Mesothelial cell of epicardium (in vitro differentiated cells): ENCODE measurements at places on chromosomes 6 and 20. TPM values are rescaled to one million over a fixed set of nuclear protein-coding genes. Genes with fewer than 3 reads are reported as not detected.
A peak's percentile ranks its signal among the peaks of the same experiment; 100 is the strongest.

DNA sequence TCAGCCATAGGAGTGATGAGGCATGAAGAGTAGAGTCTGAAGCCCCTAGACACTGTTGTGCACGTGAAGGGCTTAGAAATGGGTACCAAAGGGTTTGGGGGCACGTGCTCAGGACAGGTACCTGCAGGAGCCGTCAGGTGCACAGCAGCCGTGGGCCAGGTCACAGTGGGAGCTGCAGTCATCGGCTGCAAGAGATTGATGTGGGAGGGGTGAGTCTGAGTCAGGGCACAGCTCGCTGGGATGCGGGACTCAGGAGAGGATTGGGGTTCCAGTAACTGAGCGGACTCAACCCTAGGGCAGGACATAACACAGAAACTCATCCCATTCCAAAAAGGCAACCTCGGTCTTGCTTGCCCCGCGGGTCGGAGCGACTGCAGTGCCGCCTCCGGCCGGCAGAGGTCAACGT is 1.1 kb downstream of the DLK2 start:
- peaks cover 16% of the 10 kb centered on the region for H3K4me1 ChIP-seq
- H3K27ac ChIP-seq = no peak overlapping the region
- peaks cover 33% of the 10 kb centered on the region for H3K27me3 ChIP-seq
- peak overlapping the region; percentile 70 for H3K4me3 ChIP-seq
- DNase-seq = peak; percentile 83

DNA sequence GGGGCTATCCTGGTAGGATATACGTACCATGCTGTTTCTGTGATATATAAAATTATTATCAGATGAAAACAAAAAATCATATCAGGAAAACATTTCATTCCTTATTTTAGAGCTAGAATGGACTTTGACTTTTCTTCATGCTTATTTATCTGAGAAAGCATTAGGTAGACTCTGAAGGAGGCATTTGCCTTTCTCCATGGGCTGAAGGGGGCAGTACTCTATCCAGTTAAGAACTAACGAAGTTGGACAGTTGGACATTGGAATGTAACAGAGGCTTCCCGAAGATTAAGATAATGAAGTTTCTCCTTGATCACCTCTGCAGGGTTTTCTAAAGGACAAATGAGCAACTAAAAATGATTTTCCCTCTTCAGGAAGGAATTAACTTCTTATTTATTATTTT is 233.9 kb downstream of the SAMD5 start:
- H3K4me3 ChIP-seq = no peak overlapping the region
- H3K36me3 ChIP-seq = no peaks in the 10 kb centered on the region
- H3K27me3 ChIP-seq = no peaks in the 10 kb centered on the region

- no peak overlapping the region for H3K4me3 ChIP-seq
- H3K36me3 ChIP-seq = no peaks in the 10 kb centered on the region
- H3K4me1 ChIP-seq = peaks cover 27% of the 10 kb centered on the region
- DNase-seq = no peak
- H3K27ac ChIP-seq = peak overlapping the region; percentile 15
Observed at GRCh38 chr6:24919056-24919892, 16.5 kb downstream of the RIPOR2 start.

- no peaks in the 10 kb centered on the region for H3K27me3 ChIP-seq
- no peak overlapping the region for H3K4me3 ChIP-seq
- H3K36me3 ChIP-seq = peaks cover 42% of the 10 kb centered on the region
- H3K27ac ChIP-seq = no peak overlapping the region
- H3K4me1 ChIP-seq = peaks cover 4% of the 10 kb centered on the region
- DNase-seq = no peak
Observed at GRCh38 chr6:85580118-85580877, 13.4 kb downstream of the SNX14 start.

SPDEF gene
- total RNA-seq = 0.34 to 0.50 TPM (median 0.40 TPM) in 3 replicates

DST gene
- 302 to 317 TPM (median 306 TPM) in 3 replicates for total RNA-seq

GRCh38 chr20:3165473-3166337 is 6.0 kb upstream of the FASTKD5 start:
- no peak for DNase-seq
- H3K4me3 ChIP-seq = no peak overlapping the region
- no peak overlapping the region for H3K27ac ChIP-seq
- H3K27me3 ChIP-seq = peaks cover 15% of the 10 kb centered on the region
- peaks cover 8% of the 10 kb centered on the region for H3K4me1 ChIP-seq
- H3K36me3 ChIP-seq = peaks cover 2% of the 10 kb centered on the region

- no peaks in the 10 kb centered on the region for H3K36me3 ChIP-seq
- H3K4me3 ChIP-seq = no peak overlapping the region
- no peaks in the 10 kb centered on the region for H3K27me3 ChIP-seq
- no peak overlapping the region for H3K27ac ChIP-seq
- no peak for DNase-seq
Observed at GRCh38 chr6:145483191-145483996, 251.9 kb downstream of the EPM2A start.

DNA sequence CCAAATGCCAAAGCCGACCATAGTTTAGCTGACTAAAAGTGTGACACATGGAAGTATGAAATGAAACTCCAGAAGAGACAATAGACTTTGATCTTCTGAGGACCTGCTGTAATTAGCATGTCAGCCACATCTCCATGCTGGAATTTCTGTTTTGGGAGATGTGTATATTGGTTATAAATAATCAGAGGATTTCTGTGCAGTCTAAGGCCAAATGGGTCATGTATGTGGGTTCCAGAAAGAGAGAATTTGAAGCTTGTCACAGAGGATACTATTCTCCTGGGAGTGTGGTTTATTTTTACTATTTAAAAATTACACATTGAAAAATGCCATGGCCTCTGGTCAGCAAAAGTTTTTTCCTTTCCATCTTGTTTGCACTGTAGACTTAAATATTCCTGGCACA is 405.5 kb upstream of the PLCB4 start:
- H3K27me3 ChIP-seq = no peaks in the 10 kb centered on the region
- DNase-seq = no peak
- H3K4me1 ChIP-seq = no peaks in the 10 kb centered on the region
- H3K27ac ChIP-seq = no peak overlapping the region
- H3K36me3 ChIP-seq = peaks cover 6% of the 10 kb centered on the region
- H3K4me3 ChIP-seq = no peak overlapping the region

DNA sequence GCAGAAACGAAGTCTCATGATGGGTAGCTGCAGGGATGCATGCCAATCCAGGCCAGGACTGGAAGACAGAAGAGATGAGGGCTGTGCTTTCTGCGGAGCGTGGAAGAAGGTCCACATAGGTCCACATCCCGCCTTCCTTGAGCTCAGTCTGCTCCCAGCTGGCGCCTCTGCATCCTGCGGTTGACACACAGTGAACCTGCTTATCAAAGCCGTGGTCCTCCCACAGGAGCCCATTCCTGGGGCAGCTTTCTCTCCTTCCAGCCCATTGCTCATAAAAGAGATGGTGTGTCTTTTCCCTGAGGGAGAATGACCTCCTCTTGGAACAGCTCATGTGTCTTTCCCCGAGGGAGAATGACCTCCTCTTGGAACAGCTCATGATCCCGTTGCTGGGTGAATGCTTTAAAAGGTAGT is 225.4 kb downstream of the CDH4 start:
- H3K27me3 ChIP-seq = peaks cover 22% of the 10 kb centered on the region
- no peak overlapping the region for H3K27ac ChIP-seq
- no peak for DNase-seq
- no peak overlapping the region for H3K4me3 ChIP-seq

MYT1 gene
- 0.16 to 0.34 TPM (median 0.20 TPM) in 3 replicates for total RNA-seq

GRCh38 chr6:3228046-3228671 is 706 bp upstream of the TUBB2B start:
- peaks cover 55% of the 10 kb centered on the region for H3K27me3 ChIP-seq
- peak overlapping the region; percentile 93 for H3K27ac ChIP-seq
- H3K4me3 ChIP-seq = peak overlapping the region; percentile 84
- no peak for DNase-seq
- H3K4me1 ChIP-seq = peaks cover 47% of the 10 kb centered on the region

DNA sequence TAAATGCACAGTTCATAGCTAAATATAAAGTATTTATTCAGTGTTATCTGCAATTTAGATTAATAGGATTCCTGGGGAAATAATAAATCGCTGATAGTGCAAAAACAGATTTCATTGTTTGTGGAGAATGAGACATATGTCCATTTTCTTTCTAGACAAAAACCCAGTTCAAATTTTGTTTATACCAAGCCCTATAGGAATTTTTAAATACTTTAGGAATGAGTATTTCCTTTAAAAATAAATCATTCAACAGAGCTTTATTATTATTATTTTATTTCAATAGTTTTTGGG is 86.5 kb downstream of the METTL24 start:
- H3K4me3 ChIP-seq = no peak overlapping the region
- H3K4me1 ChIP-seq = peaks cover 20% of the 10 kb centered on the region
- no peaks in the 10 kb centered on the region for H3K27me3 ChIP-seq
- DNase-seq = no peak
- no peak overlapping the region for H3K27ac ChIP-seq

GRCh38 chr6:90610751-90611542 is 24.1 kb upstream of the MAP3K7 start:
- peaks cover 85% of the 10 kb centered on the region for H3K27me3 ChIP-seq
- peak overlapping the region; percentile 74 for H3K4me3 ChIP-seq
- peak overlapping the region; percentile 61 for H3K27ac ChIP-seq

DNA sequence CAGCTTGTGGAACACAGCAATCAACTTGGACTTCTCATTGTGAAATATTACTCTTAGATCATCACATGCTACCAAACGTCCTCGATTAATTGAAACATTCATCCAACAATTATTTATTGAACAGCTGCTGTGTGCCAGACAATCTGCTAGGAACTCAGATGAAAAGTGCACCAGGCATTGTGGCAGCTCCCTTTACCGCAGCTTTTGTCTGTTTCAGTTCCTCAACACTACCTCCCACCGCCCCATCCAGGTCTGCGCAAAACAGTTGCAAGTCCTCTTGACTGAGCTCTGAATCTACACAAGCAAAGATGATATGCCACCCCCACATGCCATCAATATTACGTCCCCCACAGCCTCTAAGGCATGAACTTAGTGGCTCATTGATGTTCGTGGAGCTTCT is 1094.4 kb upstream of the MAP3K7 start:
- H3K27ac ChIP-seq = no peak overlapping the region
- H3K4me3 ChIP-seq = no peak overlapping the region
- H3K4me1 ChIP-seq = peaks cover 7% of the 10 kb centered on the region
- no peak for DNase-seq
- peaks cover 13% of the 10 kb centered on the region for H3K27me3 ChIP-seq

- no peaks in the 10 kb centered on the region for H3K27me3 ChIP-seq
- no peak for DNase-seq
- H3K4me3 ChIP-seq = no peak overlapping the region
- peaks cover 2% of the 10 kb centered on the region for H3K4me1 ChIP-seq
- no peaks in the 10 kb centered on the region for H3K36me3 ChIP-seq
Observed at GRCh38 chr6:162631546-162631945, 96.0 kb downstream of the PRKN start.

DNA sequence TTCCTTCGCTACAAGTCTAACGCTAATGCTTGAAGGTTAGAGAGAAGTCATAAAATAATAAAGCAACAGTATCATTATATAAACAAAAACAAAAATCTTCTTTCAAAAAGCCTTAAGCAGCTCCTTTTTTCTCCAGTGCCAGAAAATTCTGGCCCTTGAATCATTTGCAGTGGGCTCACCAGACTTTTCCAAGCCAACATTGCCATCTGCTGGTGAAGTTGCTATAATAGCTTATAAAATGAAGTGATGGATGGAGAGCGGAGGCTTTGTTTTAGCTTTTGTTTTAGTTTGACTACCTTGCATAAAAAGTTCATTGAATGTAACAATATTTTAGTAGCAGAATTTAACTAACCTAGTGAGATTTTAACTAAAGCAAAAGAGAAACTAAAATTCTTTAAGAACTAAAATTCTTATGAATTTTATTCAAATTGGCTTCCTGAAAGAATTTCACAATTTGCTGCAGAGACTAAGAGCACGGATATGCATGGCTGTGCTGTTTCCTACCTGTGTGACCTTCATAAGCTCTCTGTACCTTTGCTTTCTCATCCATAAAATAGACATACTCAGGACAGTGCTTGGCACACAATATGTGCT is 44.8 kb upstream of the SLC2A12 start:
- H3K27me3 ChIP-seq = no peaks in the 10 kb centered on the region
- no peaks in the 10 kb centered on the region for H3K36me3 ChIP-seq
- DNase-seq = peak; percentile 25
- peaks cover 3% of the 10 kb centered on the region for H3K4me1 ChIP-seq
- H3K4me3 ChIP-seq = no peak overlapping the region
- H3K27ac ChIP-seq = no peak overlapping the region

GRCh38 chr20:34022151-34022838 is 28.6 kb downstream of the RALY start:
- H3K4me1 ChIP-seq = peaks cover 51% of the 10 kb centered on the region
- peak overlapping the region; percentile 5 for H3K27ac ChIP-seq
- DNase-seq = no peak
- no peaks in the 10 kb centered on the region for H3K27me3 ChIP-seq
- no peak overlapping the region for H3K4me3 ChIP-seq

GRCh38 chr6:38233161-38233791 is 406.5 kb downstream of the BTBD9 start:
- H3K4me3 ChIP-seq = no peak overlapping the region
- no peak overlapping the region for H3K27ac ChIP-seq
- H3K36me3 ChIP-seq = no peaks in the 10 kb centered on the region
- no peaks in the 10 kb centered on the region for H3K27me3 ChIP-seq
- no peaks in the 10 kb centered on the region for H3K4me1 ChIP-seq

SYCP2 gene
- 1.8 to 2.8 TPM (median 2.3 TPM) in 3 replicates for total RNA-seq

DNA sequence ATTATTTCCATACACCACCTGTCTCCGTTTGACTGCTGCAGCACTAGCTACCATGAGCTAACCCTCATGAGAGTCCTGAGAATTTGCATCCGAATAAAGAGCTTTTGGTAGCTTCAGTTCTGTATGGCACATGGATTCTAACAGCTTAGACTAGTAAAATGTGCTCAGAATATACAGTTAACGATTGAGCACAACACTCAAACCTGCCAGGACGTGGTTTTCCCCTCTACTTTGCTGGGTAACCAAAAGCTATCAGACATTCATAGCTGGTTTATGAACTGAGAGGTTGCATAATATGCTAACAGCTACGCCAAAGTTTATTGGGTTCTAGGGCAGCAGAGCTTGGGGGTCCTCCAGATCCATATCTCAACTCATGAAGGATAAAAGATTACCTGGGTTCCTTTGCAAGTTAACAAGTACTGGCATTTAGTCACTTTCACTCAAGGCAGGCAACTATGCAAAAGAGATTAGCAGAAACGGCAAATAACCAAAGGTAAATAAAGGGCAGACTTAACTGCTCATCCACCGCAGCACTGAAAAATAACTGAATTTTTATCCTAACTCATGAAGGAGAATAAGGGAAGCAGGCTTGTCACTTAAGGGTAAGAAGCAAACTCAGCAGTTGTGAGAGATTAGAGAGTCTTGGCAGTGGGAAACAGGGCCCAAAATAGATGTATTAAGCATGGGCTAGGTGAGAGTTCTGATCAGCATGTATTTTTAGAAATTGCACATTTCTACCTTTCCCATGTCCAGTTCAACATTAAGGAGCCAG is 29.4 kb downstream of the NUDT3 start:
- H3K27me3 ChIP-seq = no peaks in the 10 kb centered on the region
- no peak for DNase-seq
- no peak overlapping the region for H3K4me3 ChIP-seq

DNA sequence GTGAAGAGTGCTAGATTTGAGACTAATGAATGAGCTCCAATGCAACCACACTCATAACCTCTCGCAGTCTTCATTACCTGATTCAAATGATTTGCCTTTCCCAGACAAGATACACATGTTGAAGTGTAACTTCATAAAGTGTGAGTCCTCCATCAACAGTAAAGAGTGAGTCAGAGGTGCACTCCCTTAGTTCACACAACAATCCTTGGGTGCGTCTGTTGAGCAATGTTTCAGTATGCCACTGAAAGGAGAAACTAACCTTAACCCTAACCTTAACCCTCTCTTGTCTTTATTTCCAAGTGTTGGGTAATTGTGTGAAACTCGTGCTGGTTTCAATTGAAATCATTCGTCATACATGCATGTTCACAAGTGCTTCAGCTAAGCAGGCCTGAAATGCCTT is 21.0 kb upstream of the RIN2 start:
- H3K4me1 ChIP-seq = peaks cover 44% of the 10 kb centered on the region
- H3K27ac ChIP-seq = peak overlapping the region; percentile 93
- no peaks in the 10 kb centered on the region for H3K36me3 ChIP-seq
- DNase-seq = no peak
- H3K27me3 ChIP-seq = no peaks in the 10 kb centered on the region
